Hippocampal formation (tissue), 2 donors: ENCODE measurements at places on chromosomes 7 and 10.

- no peak for DNase-seq
Measured at GRCh38 chr10:116278846-116279245, 5.8 kb upstream of the GFRA1 start.

DNA sequence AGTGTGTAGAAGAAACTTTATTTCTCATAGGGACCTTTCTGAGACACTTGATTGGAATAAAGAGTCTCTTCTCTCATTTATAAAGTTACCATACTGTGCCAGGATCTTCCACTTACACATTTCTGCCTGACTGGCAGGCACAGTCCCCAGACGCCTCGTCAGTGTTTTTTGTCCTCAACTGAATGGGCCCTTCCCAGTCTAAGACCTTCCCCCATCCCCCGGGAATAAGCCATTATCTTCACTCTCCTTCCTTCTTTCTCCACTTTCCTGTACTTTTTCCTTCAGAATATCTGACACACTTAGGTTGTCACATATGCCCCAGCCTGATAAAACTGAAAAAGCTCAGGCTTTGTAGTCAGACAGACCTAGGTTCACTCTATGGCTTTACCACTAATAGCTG, 35.3 kb upstream of the KCNIP2 start:
- DNase-seq: no peak

DNA sequence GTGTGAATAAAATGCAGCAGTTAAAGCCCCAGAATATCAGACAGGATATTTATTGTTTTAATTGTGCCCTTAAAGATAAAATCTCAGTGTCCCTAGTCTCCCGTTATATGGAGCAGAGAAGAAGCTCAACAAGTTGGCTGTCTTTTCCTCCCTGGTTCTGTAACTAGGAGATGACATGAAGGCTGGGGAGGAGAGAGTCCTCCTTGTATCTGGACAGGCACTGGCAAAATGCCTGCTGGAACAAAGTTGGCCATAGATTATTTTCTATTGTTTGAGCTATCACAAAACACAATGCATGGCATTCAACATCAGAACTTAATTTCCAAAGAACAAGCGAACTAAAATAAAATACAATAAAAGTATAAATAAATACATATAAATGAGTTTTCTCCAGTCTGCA, 694.9 kb upstream of the KCND2 start:
- no peak for DNase-seq

DNA sequence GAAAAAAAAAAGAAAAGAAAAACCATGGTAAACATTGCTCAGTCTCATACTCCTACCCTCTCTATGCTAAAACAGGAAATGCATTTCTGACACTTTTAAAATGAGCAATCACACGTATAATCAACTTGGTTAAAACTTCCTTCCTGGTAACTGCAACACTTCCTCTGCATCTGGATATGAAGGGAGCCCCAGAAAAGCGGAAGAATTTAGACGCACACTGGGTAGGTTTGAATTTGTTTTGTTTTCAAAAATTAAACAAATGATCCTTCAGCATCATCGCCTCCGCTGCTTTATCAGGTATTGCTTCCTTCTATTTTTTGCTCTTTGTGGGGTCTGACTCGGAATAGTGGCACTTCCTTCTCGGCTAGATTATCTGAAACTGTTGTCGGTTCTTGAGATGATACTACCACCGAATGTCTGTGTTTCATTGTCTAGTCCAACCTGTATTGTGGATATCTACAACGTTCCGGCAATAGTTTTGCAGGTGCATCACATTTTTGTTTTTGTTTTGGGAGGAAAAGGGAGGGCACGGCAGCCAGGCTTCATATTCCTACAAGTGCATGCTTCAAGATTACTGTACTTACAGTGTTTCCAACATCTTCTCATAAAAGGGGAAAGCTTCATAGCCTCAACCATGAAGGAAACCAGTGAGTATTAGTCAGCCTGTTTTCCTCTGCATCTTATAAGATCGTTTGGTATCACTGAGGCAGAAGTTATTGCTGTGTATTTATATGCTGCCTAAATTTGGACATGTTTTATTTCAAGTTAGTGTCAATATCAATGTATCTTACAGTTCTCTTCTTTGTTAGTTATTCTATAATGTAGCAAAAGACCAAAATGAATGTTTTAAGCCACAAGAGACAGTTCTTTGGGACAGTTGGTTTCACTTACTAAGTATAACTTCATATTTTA, at the start of gene PIK3CG:
PIK3CG (plus strand) TSS at position 153 of the 912 bp plus-strand sequence. CDS start 2,280 bp downstream, outside the sequence.
- DNase-seq: no peak

DNA sequence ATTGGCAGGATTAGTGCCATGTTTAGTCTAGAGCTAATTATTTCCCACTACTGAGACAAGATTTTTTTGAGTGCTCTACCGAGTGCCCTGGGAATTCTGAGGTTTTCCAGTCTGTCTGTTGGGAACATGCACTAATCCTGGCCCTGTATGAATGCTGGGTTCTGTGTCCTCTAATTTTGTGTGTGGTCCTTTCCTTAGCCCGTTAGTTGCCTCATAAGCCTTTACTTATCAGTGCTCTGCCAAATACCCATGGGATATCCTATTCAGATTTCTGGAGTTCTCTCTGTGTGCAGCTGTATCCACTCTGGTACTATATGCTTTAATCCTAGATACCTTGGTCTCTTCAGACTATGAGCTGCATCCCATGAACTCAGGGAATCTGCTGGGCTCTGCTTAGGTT, 13.1 kb downstream of the CSGALNACT2 start:
- no peak for DNase-seq

DNA sequence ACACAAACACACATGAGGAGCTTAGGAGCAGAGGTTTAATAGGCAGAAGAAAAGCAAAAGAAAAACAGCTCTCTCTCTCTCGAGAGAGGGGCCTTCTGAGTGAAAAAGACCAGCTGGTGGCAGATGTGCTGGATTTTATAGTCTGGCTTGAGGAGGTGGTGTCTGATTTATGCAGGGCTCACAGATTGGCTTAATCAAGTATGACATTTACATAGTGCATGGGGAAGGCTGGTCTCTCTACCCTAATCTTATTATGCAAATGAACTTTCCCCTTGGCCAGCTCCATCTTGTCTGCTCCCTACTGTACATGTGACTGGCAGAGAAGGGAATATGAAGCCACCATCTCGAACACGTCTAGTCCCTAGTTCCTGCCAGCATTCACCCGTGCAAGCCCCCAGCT, 219.5 kb upstream of the ZNF804B start:
- no peak for DNase-seq

DNA sequence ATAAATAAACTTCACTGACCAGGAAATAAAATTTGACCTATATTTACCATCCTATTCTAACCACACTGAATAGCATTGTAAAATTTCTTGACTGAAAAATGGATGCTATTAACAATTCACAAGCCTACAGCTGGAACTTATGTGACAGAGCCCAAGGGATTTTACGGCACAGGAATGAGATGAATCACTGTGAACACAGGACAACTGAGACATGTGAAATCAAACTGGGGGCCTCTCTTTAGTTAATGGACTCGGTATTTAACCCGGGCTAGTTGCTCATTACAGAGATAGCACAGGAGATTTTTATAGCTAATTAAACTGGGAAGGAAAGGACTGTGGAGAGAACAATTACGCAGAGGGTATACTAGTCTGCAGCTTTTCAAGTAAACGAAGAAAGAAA, 100.6 kb downstream of the MICU1 start:
- no peak for DNase-seq

DNA sequence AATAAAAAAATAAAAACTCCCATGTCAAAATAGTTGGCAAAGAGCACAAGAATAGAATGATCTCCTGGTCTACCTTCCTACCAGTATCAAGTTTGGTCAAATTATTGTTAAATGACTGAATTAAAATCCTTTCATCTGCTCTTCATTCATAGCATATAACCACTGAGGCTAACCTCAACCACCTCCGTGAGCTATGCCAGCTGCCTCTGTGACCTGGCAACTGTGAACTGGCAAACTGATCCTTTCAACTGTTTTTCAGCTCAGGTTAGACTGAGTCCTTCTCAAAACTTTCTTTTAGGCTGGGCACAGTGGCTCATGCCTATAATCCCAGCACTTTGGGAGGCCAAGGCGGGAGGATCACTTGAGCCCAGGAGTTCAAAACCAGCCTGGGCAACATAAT, 36.1 kb downstream of the NUDCD3 start:
- no peak for DNase-seq

GRCh38 chr10:127456122-127456521, 93.0 kb upstream of the NPS start:
- no peak for DNase-seq

DNA sequence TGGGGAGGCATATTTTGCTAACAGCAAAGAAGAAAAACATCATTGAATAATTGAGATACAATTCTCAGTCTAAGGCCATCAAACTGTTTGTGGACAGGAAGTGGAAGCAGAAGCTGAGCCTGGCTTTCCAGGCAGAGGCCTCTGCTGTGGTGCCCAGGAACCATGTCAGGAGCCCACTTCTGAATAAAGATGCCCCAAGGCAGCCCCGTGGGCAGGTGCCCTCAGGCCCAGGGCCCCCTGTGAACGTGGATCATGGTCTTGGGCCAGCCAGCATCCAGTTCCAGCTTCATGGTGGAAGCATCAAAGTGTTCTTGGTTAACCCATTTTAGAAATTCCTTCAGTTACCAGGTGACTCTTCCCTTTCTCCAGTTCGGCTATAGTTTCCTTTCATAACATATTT, 346.8 kb downstream of the PTPRN2 start:
- DNase-seq: no peak

DNA sequence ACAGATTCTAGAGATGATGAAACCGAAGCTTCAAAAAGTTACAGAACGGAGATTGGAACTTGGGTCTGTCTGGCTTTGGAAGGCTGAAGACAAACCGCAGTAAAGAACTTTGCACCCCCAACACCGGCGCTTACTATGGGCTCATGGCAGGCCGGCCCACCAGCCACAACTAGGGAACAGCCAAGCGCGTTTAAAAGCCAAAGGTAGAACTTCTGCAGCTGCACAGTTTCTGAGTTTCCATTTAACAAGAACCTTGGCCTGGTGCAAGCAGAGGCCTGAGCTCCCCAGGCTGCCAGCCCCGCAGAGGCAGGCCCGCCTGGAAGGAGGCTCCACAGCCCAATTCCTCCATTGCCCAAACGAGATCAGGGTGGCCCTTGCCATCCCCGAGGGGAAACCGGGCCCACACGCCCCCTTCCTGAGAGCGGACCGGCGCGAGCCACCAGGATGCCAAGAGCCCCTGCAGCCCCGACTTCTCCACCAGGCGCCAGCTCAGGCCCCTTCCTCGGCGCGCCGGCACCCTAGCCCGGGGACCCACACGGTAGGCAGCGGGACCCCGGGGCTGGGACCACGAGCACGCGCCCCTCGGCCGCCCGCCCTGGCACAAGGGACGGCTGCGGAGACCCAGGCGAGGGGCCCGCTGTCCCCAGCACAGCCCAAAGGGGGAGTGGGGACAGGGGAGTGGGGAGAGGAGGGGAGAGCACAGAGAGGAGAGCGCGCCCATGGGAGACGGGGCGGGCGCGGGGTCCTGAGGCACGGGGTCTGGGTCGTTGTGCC, 566 bp downstream of the MAD1L1 start:
- DNase-seq: no peak

DNA sequence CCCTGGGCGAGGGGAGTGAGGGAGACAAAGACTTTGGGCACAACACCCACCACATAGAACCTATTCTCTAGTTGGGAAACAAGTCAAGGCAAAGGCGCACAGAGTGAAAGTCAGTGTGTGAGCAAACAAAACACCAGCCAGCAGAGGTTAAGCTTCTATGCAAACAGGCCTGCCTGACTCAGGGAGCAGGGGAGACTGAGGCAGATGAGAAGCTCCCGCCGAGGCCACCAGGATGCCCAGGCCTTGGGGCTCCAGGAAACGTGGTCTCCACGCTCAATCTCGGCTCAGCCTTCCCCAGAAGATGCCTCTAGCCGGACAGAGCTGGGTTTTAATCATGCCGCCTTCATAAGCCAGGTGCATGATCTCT, 74.1 kb upstream of the KCNMA1 start:
- DNase-seq: no peak

DNA sequence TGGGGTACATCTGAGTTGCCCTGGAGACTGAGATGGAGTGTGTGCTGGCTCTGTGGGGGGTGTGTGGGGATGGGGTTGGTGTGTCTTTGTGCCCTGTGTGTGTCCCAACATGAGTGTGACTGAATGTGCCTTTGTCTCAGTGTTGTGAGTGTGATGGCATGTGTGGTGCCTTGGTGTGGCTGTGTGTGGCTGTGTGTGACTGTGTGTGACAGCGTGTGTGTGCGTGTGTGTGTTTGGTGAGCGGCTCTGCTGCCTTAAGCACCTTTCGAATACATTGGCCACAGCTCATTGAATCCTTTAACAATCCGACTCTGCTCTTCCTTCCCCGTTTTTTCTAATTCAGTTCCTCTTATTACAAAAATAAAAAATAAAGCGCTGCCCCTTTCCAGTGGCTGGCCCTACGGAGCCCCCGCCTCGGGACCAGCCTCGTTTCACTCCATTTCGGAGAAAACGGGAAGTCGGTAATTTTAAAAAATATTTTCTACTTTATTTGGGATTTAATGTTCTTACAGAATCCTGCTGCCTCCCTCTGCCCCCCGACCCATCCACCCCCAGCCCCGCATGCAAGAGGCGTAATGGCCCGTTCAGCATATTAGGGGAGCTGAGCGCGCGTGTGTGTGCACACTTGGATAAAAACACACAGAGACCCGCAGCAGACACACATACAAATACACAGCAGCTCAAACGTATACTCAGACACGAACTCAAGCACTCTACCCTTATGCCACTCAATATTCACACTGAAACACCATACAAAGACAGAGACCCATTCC, 35.5 kb downstream of the HIF1AN start:
- DNase-seq: no peak

GRCh38 chr7:151428378-151429236, 11.3 kb downstream of the CRYGN start:
- DNase-seq: no peak

- DNase-seq: peak; percentile 46
Measured at GRCh38 chr7:8418629-8419245, 14.7 kb upstream of the NXPH1 start.

DNA sequence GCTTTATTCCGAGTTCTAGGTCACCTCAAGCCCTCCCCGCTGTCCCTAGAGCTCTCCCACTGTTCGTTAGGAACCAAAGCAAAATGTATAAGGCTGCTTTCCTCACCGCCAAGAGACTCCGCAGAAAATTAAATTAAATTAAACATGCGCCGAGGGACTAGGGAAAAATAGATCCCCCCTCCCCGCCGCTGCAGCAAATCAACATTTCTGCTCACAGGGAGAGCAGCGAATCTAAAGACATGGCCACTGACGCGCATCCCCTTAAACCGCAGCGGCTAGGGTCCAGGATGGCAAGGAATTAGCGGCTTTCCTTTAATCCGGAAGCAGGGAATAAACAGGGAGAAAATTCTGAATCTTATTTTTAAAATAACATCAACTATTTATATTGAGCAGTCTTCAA, 7.6 kb downstream of the SP8 start:
- no peak for DNase-seq

GRCh38 chr7:94022550-94022949, 18.4 kb upstream of the BET1 start:
- DNase-seq: no peak
